ENCODE measurements at places on chromosomes 5 and 9.

- no peak for DNase-seq
These were observed 42.7 kb downstream of the HSDL2 start for GRCh38 chr9:112422417-112423148.

DNA sequence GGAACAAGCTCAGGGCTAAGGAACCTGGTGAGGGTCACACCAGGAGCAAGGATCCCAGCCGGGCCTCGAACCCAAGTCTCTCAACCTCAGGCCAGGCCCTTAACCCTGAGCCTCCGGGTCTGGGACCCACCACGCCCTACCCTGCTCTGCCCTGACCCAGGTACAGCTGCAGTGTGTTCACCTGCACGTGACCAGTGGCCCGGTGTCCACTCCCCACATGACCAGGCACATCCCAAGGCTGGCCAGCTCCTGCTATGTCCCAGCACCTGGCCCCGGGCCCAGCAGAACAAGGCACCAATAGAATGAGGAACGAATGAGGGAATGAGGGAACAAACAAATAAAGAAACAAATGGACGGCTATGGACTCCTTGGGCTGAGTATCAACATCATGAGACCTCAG lies 112.0 kb upstream of the SARDH start:
- no peak for DNase-seq

DNA sequence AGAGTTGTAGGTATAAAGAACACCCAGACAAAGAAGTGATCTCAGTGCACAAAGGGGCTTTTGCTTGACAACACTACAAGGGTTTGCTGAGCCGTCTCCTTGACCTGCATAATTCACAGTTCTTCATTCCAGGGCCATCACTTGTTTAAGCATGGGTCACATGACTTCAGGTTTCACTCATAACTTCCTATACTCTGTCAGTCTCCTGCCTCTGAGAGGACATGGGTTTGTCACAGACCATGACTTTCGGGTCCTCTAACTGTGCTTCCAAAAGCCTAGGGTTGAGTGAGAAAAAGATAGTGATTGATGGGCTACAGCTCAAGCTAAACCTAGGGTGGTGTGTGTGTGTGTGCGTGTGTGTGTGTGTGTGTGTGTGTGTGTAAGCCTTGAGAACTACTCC lies 166.4 kb downstream of the CDH6 start:
- DNase-seq: no peak

DNA sequence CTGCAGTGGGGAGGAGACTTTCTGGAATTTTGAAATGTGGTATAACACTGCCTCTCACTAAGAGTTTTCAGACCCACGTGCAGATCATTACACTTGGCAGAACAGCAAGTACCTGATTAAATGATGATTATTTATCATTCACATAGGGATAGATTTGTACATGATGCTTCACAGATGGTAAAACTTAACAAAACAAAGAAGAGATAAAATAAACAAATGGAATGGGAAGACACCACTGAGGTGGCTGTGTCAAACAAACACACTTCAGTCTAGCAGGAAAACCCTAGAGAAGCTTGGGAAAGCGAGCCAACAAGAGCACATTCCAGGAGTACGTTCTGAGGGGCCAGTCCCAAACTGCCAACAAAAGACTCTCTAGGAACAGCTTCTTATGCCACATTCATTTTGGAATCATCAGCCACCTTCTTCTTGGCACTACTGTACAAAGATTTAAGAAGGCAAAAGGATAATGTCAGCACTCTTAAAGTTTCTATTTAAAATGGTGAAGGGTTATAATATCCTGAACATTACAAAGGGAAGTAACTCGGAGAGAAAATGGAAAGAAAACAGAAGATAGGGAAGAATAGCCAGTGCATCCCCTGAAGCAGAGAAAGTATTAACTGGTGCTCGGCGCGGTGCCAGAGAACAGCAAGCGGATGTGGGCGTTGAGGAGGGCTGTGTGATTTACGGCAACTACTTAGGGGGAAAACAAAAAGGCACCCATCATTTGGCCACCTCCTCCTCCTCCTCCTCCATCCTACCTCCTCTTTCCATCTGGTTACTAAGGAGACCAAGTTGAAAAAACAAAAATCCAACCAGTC lies 1.6 kb downstream of the MED27 start:
- DNase-seq: peak; percentile 25

GRCh38 chr9:133901184-133901835 lies 90.8 kb downstream of the VAV2 start:
- DNase-seq: no peak

- DNase-seq: no peak
These were observed 16.5 kb downstream of the UGCG start for GRCh38 chr9:111913159-111913558.

- DNase-seq: no peak
These were observed 1175.5 kb downstream of the DTWD2 start for GRCh38 chr5:117812861-117813260.

- DNase-seq: no peak
These were observed 217.4 kb upstream of the FBXL7 start for GRCh38 chr5:15282611-15283010.

DNA sequence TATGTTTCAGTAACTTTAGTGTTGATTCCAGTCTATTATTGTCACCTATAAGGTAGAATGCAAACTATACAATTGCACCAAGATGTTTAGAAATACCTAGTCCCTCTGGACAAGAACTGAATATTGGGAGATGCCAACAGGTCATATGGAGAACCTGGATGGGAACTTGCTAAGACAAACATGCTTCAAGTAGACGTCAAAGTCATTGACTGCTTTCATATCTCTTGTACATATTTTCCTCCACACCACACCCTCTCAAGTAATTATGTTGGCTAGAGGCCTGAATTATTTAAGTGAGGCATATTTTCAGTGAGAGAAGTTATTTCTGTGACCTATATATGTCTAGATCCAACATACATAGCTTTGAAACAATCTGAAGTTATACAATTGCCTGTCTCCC lies 453.3 kb downstream of the ELAVL2 start:
- DNase-seq: no peak

DNA sequence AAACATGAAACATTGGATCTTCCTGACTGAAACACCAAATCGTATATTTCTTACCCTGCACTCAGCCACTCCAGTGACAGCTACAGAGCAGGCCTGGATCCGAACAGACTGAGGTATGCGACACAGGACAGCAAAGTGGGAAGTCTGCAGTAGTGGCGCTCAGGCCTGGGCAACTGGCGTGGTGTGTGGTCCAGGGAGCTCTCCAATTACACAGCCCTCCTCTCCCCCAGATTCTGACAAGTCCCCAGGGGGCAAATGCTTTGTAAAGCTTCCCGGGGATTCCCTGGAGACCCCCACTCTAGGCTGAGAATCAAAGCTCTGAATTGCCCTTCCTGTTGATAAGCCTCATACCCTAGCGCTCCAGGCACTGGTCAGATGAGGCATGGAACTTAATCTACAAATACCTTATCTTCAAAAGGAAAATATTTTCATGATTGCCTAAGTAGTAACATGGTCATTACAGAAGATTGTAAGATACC lies 104.8 kb upstream of the ERCC6L2 start:
- no peak for DNase-seq
